ENCODE measurements at places on chromosomes 7 and 10. TPM values are rescaled to one million over a fixed set of nuclear protein-coding genes. Genes with fewer than 3 reads are reported as not detected.

The CREB5 gene
- 15.2 TPM for total RNA-seq

The NPFFR1 gene
- not detected for total RNA-seq

The CYP3A5 gene
- total RNA-seq, result 0.49 TPM

The PRPF18 gene
- 39.0 TPM for total RNA-seq

The NKX1-2 gene
- total RNA-seq, result not detected

The HIP1 gene
- 25.3 TPM for total RNA-seq

The HMX2 gene
- not detected for total RNA-seq

The CCDC126 gene
- total RNA-seq, result 7.6 TPM

The ZNF316 gene
- total RNA-seq, result 21.2 TPM

The PRSS1 gene
- total RNA-seq, result not detected

The ABCC2 gene
- total RNA-seq, result 68.4 TPM

The WDR86 gene
- total RNA-seq, result not detected

The SPDYE16 gene
- total RNA-seq, result not detected

The ADCY1 gene
- not detected for total RNA-seq

The RBM28 gene
- 30.0 TPM for total RNA-seq

The AKR1D1 gene
- not detected for total RNA-seq

The JCAD gene
- total RNA-seq, result 23.5 TPM

The CAMK2G gene
- total RNA-seq, result 20.1 TPM

The PUS7 gene
- total RNA-seq, result 24.0 TPM

The MRC1 gene
- total RNA-seq, result not detected

The HGF gene
- total RNA-seq, result not detected

The ANK3 gene
- total RNA-seq, result 14.2 TPM

The TPST1 gene
- 53.2 TPM for total RNA-seq

The PPP3CB gene
- total RNA-seq, result 2.6 TPM

The MET gene
- total RNA-seq, result 254 TPM
